ENCODE measurements at places on chromosomes 13 and 19. TPM values are rescaled to one million over a fixed set of nuclear protein-coding genes. Genes with fewer than 3 reads are reported as not detected.
A peak's percentile ranks its signal among the peaks of the same experiment; 100 is the strongest.

GRCh38 chr13:50512474-50513299, 330.8 kb downstream of the DLEU7 start:
- peak; percentile 24 for DNase-seq

GRCh38 chr13:105732806-105733529, 802.5 kb downstream of the EFNB2 start:
- DNase-seq = no peak

DNA sequence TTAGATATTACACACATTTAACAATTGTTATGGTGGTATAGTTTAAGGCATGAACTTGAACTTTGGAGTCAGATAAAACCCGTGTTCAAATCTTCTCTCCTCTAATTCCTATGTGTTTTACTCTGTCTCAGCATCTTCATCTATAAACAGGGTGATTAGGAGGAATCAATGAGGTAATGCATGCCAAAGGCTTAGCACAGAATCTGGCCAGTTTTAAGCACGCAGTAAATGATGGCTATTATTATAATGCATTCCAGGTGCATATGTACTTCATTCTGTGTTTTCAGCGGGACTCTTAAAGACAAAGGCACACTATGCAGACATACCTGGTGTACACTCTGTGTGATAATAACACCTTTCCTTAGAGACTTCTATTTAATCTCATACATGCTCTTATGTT, 88.0 kb upstream of the FRY start:
- no peak for DNase-seq

The ZNF44 gene
- 5.8 TPM for total RNA-seq

GRCh38 chr13:45195421-45195820, 5.4 kb downstream of the KCTD4 start:
- DNase-seq = no peak

- DNase-seq = no peak
Measured at GRCh38 chr13:35598790-35599369, 122.4 kb upstream of the MAB21L1 start.

DNA sequence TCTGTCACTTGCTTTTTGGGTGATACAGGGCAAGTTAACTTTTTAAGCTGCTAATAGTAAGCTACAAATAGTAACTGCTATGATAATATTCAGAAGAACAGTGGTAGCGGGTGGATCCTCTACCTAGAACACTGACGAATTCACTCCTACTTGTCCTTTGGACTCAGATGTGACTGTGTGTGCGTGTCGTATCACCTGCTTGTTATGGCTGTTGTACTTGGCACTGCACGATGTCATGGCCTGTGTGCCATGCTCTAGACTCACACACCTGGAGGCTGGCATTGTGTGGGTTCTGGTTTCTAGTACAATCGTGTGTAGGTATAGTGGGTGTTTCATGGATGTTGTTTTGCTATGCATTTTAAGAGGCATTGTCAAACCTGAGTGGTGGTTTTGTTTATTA, 130.8 kb downstream of the ATP8A2 start:
- no peak for DNase-seq

- DNase-seq = no peak
Measured at GRCh38 chr13:113126265-113127150, 3.9 kb downstream of the F10 start.

The ZNF729 gene
- total RNA-seq = not detected

GRCh38 chr13:30585748-30586262, 31.9 kb upstream of the USPL1 start:
- no peak for DNase-seq

- DNase-seq = no peak
Measured at GRCh38 chr13:105442949-105443699, 1092.3 kb downstream of the EFNB2 start.
